ENCODE measurements at places on chromosomes 12 and 14. TPM values are rescaled to one million over a fixed set of nuclear protein-coding genes. Genes with fewer than 3 reads are reported as not detected.

PLCZ1 gene
- not detected for total RNA-seq

NPAS3 gene
- 0.79 TPM for total RNA-seq

DNA sequence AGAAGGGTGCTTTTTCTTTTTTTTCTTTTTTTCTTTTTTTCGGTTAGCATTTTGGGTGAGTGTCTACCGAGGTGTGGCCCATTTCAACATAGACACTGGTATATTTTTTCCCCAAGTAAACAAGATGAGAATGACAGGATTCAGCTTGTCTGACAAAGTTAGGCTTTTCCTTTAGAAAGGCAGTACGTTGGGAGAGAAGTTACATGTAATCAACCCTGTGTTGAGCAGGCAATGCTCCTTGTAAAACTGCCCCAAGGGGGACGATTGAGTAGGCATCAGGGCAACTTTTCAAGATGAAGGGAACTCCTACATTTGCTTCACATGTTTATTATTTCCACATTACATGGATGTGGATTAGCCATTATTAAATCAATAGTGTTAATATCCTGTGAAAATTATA lies 1.7 kb downstream of the EMP1 start:
- DNase-seq, result peak; percentile 45
- H3K4me3 ChIP-seq, result peak overlapping the region; percentile 79
- peaks cover 34% of the 10 kb centered on the region for H3K36me3 ChIP-seq

GAS2L3 gene
- total RNA-seq, result 32.6 TPM

DNA sequence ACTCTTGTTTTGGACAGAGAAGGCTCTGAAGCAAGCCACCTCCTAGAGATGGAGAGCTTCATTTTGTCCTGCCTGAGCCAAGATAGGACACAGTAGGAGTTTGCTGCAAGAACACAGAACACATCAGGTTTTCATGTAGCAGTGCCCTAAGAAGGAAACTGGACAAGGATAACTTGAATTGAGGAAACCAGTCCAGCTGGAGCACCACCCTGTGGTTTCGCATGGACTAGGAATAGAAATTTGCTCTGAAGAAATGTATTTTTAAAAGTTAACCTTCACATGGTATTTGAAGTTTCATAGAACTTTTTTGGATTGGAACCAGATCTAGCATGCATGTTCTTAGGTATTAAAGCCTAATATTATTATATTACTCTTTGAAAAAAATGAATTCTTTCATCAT lies 68.8 kb downstream of the RERG start:
- H3K36me3 ChIP-seq, result no peaks in the 10 kb centered on the region
- peak; percentile 26 for DNase-seq
- no peaks in the 10 kb centered on the region for H3K27me3 ChIP-seq
- no peak overlapping the region for H3K4me3 ChIP-seq
- H3K4me1 ChIP-seq, result peaks cover 37% of the 10 kb centered on the region

JPH4 gene
- not detected for total RNA-seq

DNA sequence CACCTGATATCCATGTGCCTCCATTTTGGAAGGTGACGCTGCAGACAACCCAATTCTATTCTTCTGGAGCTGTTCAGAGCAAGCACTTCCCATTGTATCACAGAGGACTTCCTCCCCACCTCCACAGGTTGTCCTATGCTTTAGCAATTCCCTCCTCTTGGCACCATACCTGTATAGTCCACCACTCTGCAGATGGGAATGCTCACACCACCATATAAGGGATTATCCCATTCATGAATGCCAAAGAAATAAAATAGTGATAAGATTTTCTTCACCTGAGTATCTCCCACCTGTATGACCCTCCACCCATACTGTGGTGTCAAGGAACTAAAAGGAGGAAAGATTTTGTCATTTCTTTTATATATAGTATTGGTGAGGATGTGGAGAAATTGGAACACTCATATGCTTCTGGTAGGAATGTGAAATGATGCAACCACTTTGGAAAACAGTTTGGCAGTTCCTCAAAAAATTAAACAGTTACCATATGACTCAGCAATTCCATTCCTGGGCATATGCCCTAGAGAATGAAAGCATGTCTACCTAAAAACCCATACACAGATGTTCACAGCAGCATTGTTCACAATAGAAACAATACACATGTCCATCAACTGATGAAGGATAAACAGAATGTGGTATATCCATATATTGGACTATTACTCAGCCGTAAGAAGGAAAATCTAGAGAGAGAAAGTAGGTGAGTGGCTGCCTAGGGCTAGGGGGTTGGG lies 75.2 kb downstream of the FIGNL2 start:
- DNase-seq, result peak; percentile 88
- no peaks in the 10 kb centered on the region for H3K36me3 ChIP-seq
- no peak overlapping the region for H3K4me3 ChIP-seq
- peaks cover 28% of the 10 kb centered on the region for H3K4me1 ChIP-seq
- H3K27ac ChIP-seq, result peak overlapping the region; percentile 90
- H3K27me3 ChIP-seq, result no peaks in the 10 kb centered on the region

- no peaks in the 10 kb centered on the region for H3K27me3 ChIP-seq
- H3K4me1 ChIP-seq, result peaks cover 12% of the 10 kb centered on the region
- no peak for DNase-seq
- H3K4me3 ChIP-seq, result no peak overlapping the region
- H3K27ac ChIP-seq, result peak overlapping the region; percentile 72
- H3K36me3 ChIP-seq, result no peaks in the 10 kb centered on the region
These were observed 121.5 kb downstream of the PRKD1 start for GRCh38 chr14:29806124-29806517.

C12orf50 gene
- not detected for total RNA-seq

DNA sequence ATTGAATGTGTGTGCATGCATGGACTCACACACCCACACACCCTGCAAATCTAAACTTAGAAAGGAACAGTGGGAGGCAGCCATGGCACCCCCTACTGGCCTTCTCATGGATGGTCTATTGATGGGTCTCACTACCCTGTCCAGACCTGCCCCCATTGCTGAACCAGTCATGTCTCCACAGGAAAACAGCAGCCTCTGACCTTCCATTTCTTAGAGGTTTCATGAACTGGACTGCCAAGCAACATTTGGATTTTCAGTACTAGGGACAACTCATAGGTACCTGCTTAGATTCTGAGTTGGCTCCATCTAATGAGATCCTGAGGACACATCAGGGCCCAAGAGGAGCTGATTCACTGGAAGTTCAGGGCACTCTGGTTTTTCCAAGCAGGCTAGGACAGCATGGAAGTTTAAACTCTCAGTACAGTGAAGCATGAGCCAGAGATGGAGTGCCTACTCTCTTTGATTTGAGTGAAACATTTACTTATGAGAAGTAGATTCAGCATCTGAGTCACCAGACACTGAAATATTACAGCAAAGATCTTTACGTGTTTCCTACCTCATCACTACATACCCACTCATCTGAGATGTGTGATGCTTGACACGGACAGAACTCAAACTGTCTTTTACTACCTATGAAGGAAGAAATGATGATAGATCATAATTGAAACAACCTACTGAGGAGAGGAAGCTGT lies 98.9 kb upstream of the PLEKHG7 start:
- peaks cover 24% of the 10 kb centered on the region for H3K4me1 ChIP-seq
- DNase-seq, result no peak
- H3K27me3 ChIP-seq, result no peaks in the 10 kb centered on the region
- no peaks in the 10 kb centered on the region for H3K36me3 ChIP-seq
- no peak overlapping the region for H3K4me3 ChIP-seq
- peak overlapping the region; percentile 90 for H3K27ac ChIP-seq

GRCh38 chr12:117231750-117232149 lies 41.5 kb upstream of the FBXO21 start:
- peaks cover 7% of the 10 kb centered on the region for H3K27me3 ChIP-seq
- no peak overlapping the region for H3K27ac ChIP-seq
- DNase-seq, result no peak
- H3K4me1 ChIP-seq, result peaks cover 6% of the 10 kb centered on the region
- H3K36me3 ChIP-seq, result no peaks in the 10 kb centered on the region
- no peak overlapping the region for H3K4me3 ChIP-seq

GRCh38 chr12:67952787-67953186 lies 36.5 kb upstream of the IFNG-AS1 start:
- H3K27ac ChIP-seq, result no peak overlapping the region
- H3K4me3 ChIP-seq, result no peak overlapping the region
- H3K27me3 ChIP-seq, result no peaks in the 10 kb centered on the region
- no peaks in the 10 kb centered on the region for H3K4me1 ChIP-seq
- H3K36me3 ChIP-seq, result no peaks in the 10 kb centered on the region
- DNase-seq, result no peak

GRCh38 chr12:84150201-84150600 lies 762.4 kb downstream of the SLC6A15 start:
- DNase-seq, result no peak
- H3K27me3 ChIP-seq, result no peaks in the 10 kb centered on the region
- H3K36me3 ChIP-seq, result no peaks in the 10 kb centered on the region
- H3K27ac ChIP-seq, result no peak overlapping the region

GRCh38 chr12:124689631-124690030 lies 122.2 kb upstream of the NCOR2 start:
- no peak for DNase-seq
- H3K36me3 ChIP-seq, result no peaks in the 10 kb centered on the region
- H3K27me3 ChIP-seq, result no peaks in the 10 kb centered on the region
- no peak overlapping the region for H3K27ac ChIP-seq
- H3K4me3 ChIP-seq, result no peak overlapping the region
- peaks cover 29% of the 10 kb centered on the region for H3K4me1 ChIP-seq

FAM186B gene
- total RNA-seq, result 0.30 TPM

- no peak overlapping the region for H3K4me3 ChIP-seq
- no peaks in the 10 kb centered on the region for H3K4me1 ChIP-seq
- peaks cover 25% of the 10 kb centered on the region for H3K36me3 ChIP-seq
- no peaks in the 10 kb centered on the region for H3K27me3 ChIP-seq
- no peak for DNase-seq
These were observed 43.4 kb upstream of the AMN start for GRCh38 chr14:102878970-102879460.

- H3K4me1 ChIP-seq, result peaks cover 5% of the 10 kb centered on the region
- no peak overlapping the region for H3K4me3 ChIP-seq
- H3K27me3 ChIP-seq, result no peaks in the 10 kb centered on the region
- H3K27ac ChIP-seq, result no peak overlapping the region
- H3K36me3 ChIP-seq, result no peaks in the 10 kb centered on the region
These were observed 45.3 kb upstream of the MTERF2 start for GRCh38 chr12:107032266-107032665.

- no peak for DNase-seq
- no peaks in the 10 kb centered on the region for H3K27me3 ChIP-seq
- peaks cover 11% of the 10 kb centered on the region for H3K4me1 ChIP-seq
- no peak overlapping the region for H3K4me3 ChIP-seq
- H3K36me3 ChIP-seq, result no peaks in the 10 kb centered on the region
These were observed 7.8 kb downstream of the P2RX4 start for GRCh38 chr12:121217761-121218160.

GRCh38 chr14:77281852-77282410 lies 10.9 kb upstream of the NGB start:
- no peak overlapping the region for H3K4me3 ChIP-seq
- H3K36me3 ChIP-seq, result peaks cover 53% of the 10 kb centered on the region
- H3K27me3 ChIP-seq, result no peaks in the 10 kb centered on the region
- DNase-seq, result no peak
- H3K27ac ChIP-seq, result no peak overlapping the region

DNA sequence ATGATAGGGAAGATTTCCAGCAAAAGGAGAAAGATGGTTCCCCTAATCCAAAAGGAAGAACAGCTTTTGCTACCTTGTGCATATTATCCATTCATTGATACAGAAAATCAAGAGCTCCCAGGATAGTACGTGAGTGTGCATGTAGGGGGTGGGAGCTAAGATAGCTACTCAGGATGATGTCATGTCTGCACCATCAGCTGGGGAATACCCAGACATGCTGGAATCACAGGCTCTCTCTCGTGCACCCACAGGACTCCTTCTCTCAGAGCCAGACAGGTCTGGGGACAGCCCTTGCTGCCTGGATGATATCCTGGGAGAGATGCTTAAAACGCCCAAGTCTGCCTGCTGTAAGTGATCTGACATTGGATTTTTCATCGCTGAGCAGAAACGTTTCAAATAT lies 38.9 kb downstream of the FOXN3 start:
- H3K27me3 ChIP-seq, result no peaks in the 10 kb centered on the region
- H3K27ac ChIP-seq, result no peak overlapping the region
- no peak overlapping the region for H3K4me3 ChIP-seq

GRCh38 chr12:83323866-83324265 lies 637.2 kb downstream of the TMTC2 start:
- peaks cover 9% of the 10 kb centered on the region for H3K4me1 ChIP-seq
- H3K36me3 ChIP-seq, result no peaks in the 10 kb centered on the region
- no peak for DNase-seq
- H3K27ac ChIP-seq, result no peak overlapping the region
- H3K4me3 ChIP-seq, result no peak overlapping the region

DNA sequence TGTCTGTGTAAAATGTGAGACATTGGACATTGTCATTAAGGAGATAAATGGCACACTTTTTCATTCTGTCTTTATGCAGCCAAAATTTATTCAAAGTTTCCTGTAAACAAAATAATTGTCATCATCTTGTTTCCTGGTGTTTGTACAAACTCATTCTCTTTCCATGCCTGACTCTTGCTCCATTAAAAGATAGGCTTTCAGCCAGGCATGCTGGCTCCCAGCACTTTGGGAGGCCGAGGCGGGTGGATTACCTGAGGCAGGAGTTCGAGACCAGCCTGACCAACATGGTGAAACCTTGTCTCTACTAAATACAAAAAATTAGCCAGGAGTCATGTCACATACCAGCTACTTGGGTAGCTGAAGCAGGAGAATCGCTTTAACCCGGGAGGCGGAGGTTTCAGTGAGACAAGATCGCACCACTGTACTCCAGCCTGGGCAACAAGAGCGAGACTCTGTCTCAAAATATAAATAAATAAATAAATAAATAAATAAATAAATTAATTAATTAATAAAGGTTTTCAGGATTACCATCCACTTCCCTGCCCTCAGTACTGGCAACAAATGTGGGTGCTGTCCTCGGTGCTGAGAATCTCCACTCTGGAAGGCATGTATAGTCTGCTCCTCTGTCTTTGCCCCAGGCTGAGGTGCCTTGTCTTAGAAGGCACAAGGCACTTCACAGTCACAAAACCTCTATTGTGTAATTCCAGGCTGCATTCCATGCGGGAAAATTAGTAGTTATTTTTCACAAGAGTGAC lies 83.2 kb downstream of the PAH start:
- H3K27me3 ChIP-seq, result no peaks in the 10 kb centered on the region
- peaks cover 4% of the 10 kb centered on the region for H3K36me3 ChIP-seq
- H3K27ac ChIP-seq, result no peak overlapping the region
- H3K4me3 ChIP-seq, result no peak overlapping the region
- no peaks in the 10 kb centered on the region for H3K4me1 ChIP-seq

POTEG gene
- not detected for total RNA-seq

RGS6 gene
- total RNA-seq, result not detected

DNA sequence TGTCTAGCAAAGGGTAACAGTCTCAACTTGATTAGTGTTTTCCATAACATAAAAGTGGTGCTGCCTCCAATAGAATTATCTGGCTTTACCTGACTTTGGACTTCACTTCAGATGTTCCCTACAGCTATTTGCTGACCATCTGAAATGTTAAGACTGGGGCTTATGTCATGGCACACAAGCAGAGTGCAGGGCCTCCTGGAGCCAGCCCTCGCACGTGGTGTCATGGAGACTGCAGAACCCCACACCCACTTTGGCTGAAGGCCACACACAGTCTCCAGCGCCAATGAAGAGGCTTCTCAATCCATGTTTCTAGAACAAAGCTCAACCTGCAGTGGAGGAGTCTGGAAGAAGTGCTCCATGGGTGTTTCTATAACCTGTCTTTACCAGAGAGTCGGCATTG lies 169.6 kb upstream of the FRMD6 start:
- H3K27me3 ChIP-seq, result no peaks in the 10 kb centered on the region
- H3K36me3 ChIP-seq, result no peaks in the 10 kb centered on the region
- H3K4me1 ChIP-seq, result no peaks in the 10 kb centered on the region
- H3K27ac ChIP-seq, result no peak overlapping the region
- no peak overlapping the region for H3K4me3 ChIP-seq
- no peak for DNase-seq

ZNF268 gene
- 23.4 TPM for total RNA-seq

- H3K27ac ChIP-seq, result no peak overlapping the region
- no peak overlapping the region for H3K4me3 ChIP-seq
- peaks cover 63% of the 10 kb centered on the region for H3K27me3 ChIP-seq
- peak; percentile 30 for DNase-seq
- H3K36me3 ChIP-seq, result no peaks in the 10 kb centered on the region
These were observed 5.1 kb upstream of the NKX2-1 start for GRCh38 chr14:36524874-36525745.

AQP6 gene
- not detected for total RNA-seq

PTGER2 gene
- total RNA-seq, result 0.12 TPM
